HS-5 (cell line): ENCODE measurements at places on chromosomes 16 and 17.

DNA sequence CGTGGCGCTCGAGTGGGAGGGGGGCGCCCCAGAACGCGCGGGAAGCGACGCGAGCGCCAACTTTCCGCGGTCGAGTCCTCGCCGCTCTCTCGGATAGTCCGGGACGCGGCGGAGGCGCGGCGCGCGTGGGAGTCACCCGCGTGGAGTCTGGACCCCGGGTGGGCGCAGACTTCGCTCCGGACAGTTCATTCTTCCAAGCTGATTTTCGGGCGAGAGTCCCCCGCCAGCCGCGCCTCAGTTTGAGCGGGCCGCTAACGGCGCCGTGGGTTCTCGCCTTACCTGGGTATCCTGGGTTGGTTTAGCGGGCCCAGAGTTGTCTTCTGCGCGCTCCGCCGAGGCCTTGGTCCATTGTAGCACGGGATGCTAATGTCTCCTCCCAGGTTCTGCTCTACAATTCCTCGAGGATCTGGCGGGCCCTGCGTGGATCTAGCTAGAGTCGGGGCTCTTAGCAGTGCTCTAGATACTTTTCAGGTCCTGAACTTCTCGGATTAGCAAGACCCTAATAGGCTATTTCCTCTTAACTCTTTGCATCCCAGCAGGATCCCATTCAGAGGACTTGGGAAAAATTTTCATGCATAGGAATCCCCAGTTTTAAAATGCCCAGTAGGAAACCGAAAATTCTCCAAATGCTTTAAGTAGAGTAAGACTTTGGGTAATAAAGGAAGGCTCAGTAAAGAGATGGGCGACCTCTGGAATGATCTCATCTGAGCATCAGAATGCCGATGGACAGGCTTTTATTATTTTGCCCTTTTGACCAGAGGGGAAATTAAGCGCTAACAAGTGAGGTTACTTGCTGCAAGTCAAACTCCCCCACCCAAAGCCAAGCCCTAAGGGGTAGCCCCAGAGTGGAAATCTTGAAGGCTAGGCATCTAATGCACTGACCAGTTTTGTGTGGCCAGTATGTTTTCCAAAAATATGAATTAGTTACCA, 537 bp upstream of the GJC1 start:
- DNase-seq = no peak

DNA sequence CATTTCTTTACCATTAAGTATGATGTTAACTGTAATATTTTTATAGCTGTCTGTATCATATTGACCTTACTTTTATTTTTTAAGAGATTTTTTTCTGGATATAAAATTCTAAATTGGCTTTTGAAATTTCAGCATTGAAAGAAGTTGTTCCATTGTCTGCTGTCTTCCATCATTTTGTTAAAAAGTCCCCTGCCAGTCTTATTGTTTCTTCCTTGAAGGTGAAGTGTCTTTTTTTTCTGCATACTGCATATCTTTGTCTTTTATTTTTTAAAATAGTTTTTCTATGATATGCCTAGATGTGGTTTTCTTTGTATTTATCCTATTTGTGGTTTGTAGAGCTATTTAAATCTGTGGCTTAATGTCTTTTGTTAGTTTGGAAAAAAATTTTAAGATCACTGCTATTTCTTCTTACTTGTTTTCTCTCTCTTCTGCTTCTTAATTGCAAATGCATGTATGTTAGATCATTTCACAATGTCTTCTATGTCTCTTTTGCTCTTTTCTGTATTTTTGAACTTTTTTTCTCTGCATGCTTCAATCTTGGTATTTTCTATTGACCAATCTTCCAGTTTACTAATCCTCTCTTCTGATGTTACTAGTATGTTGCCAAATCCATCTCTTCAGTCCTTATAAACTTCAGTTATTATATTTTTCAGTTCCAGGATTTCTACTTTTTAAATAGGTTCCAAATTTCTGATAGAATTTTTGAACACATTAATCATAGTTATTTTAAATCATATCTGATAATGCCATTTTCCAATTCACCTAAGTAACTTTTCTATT, 20.2 kb downstream of the IL21R start:
- DNase-seq = no peak

DNA sequence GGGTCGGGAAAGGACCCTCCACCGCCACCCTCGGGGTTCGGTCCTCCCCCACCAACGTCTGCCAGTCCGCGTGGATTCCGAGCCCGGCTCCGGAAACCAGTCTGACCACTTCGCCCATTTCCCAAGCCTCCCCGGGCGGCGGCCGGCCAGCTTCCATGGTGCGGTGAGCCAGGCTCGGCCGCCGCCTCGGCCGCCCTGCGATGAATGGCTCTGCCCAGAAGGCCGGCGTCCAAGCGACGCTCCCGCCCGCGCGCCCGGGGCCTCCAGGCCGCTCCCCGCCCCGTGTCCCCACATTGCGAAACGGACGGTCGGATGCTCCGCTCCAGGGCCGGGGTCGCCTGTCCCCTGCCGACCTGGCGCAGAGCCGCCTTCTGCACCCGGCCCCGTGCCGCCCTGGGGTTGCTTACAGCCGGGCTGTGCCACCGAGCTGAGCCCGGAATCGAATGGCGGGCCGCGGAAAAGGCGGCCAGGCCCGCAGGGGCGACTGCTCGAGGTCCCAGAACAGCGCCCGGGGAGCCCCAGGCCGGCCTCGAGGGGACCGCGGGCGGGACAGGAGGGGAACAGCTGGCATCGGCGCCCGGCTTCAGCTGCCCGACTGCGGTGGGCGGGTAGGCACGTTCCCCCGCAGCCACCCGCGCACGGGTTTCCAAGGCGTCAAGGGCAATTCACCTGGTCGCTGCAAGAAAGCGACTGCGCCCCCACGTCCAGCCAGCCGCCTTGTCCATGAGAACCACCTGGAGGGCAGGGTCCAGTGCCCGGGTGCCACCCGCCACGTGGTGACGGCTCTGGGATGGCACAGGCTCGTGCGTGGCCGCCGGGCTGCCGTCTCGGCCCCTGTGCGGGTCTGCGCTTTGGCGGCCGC, 18.3 kb upstream of the CBX8 start:
- DNase-seq = no peak

- DNase-seq = no peak
Measured at GRCh38 chr16:80687606-80688005, 116.8 kb downstream of the CDYL2 start.

- DNase-seq = no peak
Measured at GRCh38 chr16:56246051-56246817, 54.9 kb downstream of the GNAO1 start.

- no peak for DNase-seq
Measured at GRCh38 chr17:49200423-49201083, 9.8 kb downstream of the GNGT2 start.

DNA sequence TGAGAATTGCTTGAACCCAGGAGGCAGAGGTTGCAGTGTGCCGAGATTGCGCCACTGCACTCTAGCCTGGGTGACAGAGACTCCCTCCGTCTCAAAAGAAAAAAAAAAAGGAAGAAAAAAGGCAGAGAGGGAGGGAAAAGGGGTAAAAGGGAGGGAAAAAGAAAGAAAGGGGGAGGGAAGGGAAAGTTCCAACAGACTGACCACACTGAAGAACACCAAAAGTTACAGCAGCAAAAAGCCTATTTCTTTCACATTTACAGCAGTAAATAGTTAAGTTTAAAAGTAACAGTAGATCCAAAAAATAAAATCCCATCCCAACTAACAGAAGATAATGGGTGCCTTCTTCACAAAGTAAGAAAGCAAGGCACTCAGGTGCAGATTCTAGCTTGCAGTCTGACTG, 36.9 kb upstream of the C17orf78 start:
- no peak for DNase-seq

GRCh38 chr17:58993311-58993710, 113.4 kb downstream of the TRIM37 start:
- DNase-seq = no peak

DNA sequence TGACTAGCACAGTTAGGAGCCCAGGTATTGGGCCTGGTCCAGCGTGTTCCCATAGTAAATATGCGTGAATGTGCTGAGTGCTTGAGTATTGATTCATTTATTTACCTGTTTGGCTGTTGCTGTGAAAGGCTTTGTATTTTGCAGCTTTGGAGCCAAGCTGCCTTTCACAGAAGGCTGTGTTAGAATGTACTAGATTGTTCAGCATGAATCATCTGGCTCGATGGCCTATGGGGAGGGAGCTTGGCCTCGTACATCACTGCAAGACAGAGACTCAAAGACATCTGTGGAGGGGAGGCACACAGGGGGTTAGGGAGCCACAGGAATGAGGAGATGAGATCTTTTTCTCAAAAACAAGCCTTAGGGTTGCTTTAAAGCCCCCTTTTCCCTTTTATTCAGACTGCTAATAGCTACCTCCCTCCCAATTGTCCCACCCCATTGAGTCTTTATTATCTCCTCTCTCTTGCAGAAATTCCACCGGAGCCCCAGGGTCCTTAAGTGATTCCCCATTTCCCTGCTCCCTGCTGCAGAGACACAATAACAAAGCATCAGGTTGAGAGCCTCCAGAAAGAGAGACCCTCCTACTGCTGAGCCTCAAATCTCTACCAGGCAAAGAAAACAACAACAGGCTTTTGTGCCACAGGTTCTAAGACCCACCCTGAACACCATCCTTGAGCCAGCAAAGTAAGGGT, 307.2 kb downstream of the ABCC12 start:
- DNase-seq = no peak

GRCh38 chr17:8542599-8543502, 87.7 kb downstream of the MYH10 start:
- DNase-seq = no peak

DNA sequence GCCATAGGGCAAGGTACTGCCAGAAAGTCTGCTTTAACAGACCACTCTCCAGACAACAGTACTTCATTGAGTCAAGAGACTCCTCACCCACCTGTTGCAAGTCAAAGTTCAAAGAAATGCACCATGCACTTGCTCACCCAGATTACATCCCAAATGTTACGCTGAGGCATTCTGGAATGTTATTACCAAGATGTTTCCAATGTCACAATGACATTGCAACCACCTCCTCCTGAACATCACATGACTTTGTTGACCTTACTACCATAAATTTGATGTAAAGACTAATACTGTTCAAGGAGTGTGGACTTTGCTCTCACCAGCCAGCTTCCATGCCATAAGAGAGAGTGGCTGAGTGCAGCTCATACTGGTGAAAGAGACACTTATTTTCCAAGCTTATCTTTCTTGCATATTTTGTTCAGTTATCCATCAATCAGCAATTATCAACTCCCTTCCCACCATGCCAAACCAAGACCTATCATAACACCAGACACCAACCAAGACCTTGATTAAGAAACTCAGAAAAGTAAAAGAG, 58.5 kb upstream of the BCAR1 start:
- DNase-seq = no peak

GRCh38 chr17:49523706-49524472, 28.8 kb downstream of the NGFR start:
- DNase-seq = no peak

DNA sequence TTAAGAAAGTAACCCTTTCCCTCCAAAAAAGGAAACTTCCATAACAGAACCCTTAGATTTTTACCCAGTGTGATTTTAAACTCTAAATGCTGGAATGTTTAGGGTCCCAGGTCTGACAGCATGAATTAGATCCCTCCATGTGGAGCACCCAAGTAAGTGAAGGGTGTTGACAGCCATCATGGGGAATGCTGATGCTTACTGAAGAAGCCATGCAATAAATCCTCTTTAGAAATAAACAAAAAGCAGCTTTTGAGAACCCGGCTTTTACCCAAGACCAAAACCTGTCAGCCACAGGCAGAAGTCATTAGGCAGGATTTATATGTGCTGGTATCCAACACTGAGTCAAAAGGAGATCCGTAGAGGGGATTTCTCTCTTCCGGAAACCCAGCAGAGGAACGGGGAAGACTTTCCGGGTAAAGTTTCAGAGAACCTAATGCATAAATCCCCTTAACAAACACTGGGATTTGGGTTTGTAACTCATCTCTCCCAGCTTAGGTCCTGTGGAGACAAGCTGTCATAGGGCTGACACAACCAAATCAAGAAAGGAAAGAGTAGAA, 287.5 kb downstream of the IRX3 start:
- no peak for DNase-seq

GRCh38 chr16:77816293-77816692, 27.9 kb downstream of the VAT1L start:
- no peak for DNase-seq

GRCh38 chr17:17420082-17420481, 56.7 kb upstream of the MED9 start:
- DNase-seq = no peak

- DNase-seq = no peak
Measured at GRCh38 chr16:3716831-3717234, 491 bp downstream of the TRAP1 start.

GRCh38 chr17:37123386-37123785, 174.6 kb downstream of the AATF start:
- no peak for DNase-seq

DNA sequence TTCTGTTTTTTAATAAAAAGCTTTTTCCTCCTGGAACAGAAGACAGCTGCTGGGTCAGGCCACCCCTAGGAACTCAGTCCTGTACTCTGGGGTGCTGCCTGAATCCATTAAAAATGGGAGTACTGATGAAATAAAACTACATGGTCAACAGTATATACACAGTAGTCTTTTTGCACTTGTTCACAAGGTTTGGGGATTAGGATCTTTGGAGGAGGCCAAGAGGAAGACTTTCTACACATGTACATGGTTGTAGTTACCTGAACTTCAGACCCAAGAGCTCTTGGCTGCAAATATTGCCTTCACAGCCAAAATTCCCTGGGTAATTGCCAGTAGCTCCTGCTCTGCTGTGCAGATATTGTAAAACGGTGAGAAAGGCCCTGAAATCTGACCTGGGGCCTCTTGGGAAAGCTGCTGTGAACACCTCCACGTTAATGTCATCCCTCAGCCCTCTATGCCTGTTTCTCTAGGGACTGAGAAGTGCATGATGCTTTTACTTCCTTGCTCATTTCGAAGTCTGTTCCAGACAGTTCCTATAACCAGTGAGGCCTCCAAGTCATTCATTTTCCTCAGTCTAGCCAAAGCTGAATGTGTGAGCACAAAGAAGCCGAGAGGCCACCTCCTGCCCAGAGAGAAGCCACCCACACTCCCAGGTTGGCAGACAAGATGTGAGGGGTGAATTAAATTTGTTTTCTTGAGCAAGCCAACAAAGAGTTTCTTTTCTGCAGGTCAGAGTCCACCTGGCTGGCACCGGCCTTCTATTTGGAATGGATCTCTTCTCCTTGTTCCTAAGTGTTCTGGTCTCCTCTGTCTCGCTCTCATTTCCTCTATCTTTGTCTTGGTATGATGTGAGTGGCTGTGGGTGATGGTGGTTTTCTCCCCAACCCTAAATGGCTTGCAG, 15.9 kb downstream of the ANKRD40 start:
- DNase-seq = no peak

- no peak for DNase-seq
Measured at GRCh38 chr17:47742319-47743181, 9.5 kb downstream of the TBX21 start.

- DNase-seq = no peak
Measured at GRCh38 chr16:81555660-81556059, 111.1 kb downstream of the CMIP start.

DNA sequence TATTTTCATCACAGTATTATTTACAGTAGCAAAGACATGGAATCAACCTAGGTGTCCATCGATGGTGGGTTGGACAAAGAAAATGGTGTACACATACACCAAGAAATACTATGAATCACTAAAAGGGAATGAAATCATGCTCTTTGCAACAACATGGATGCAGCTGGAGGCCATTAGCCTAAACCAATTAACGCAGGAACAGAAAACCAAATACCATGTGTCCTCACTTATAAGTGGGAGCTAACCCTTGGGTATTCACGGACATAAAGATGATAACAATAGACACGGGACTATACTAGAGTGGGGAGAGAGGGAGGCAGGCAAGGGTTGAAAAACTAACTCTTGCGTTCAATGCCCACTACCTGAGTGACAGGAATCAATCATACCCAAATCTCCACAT, 41.0 kb downstream of the MRPS23 start:
- no peak for DNase-seq

- DNase-seq = no peak
Measured at GRCh38 chr17:62741290-62741689, 66.8 kb downstream of the MARCHF10 start.

- no peak for DNase-seq
Measured at GRCh38 chr17:49757151-49757777, 6.7 kb downstream of the FAM117A start.
